Mucosa of descending colon (tissue), 3 donors: ENCODE measurements at places on chromosomes 1 and 21.

GRCh38 chr21:29105218-29105617, 25.2 kb upstream of the MAP3K7CL start:
- no peak for DNase-seq

GRCh38 chr1:178004926-178005391, 35.1 kb upstream of the SEC16B start:
- DNase-seq: no peak

DNA sequence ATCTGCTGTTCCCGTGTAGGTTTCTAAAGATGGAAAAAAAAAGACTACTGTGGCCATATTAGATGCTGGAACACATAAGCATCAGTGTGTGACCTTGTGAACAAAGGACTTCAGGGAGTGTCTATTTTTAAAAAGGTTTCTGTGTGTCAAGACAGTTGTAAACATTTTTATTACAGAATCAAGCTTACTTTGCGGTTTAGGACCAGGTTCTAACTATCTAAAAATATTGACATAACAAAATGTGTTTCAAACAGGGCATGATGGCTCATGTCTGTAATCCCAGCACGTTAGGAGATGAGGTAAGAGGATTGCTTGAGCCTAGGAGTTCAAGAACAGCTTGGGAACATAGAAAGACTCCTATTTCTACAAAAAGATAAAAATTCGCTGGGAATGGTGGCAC, 7.1 kb upstream of the DDI2 start:
- no peak for DNase-seq

- peak; percentile 16 for DNase-seq
Observed at GRCh38 chr1:40980453-40981121, 1.1 kb downstream of the CTPS1 start.

DNA sequence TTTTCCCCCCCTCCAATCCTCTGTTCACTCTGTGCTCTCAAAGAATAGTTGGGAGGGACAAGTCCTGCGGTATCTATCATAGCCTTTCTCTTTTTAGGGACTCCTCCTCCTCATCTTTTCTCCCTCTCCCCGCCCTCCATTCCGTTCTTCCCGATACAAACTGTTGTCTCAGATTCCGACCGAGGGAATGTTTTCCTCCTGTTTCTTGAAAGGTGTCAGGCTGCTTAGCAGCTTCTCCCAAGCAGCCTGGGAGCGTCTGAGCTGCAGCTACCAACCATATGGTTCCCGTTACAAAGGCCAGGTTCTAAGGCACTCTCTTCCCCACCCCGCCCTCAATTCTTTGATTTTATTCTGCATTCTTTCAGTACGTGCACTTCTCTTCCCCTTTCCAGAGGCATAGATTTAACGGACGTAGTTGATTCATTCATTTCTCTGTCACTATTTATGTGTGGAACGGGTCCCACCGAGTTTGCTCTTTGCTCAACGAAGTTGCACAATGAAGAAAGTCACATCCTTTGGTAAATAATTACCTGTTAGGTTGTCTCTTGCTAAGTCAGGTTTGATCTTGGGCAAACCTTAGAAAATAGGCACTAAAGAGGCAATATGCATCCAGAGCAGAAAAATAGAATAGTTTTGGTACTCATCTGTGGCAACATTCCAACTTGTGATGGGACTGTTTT, 2.8 kb downstream of the ADGRL2 start:
- DNase-seq: no peak
